Cardiac muscle cell (in vitro differentiated cells and primary cell): ENCODE measurements at places on chromosomes 6 and 20. TPM values are rescaled to one million over a fixed set of nuclear protein-coding genes. Genes with fewer than 3 reads are reported as not detected.
A peak's percentile ranks its signal among the peaks of the same experiment; 100 is the strongest.

Gene CGAS
- total RNA-seq, result 0.07 TPM in 1 of 2 replicates, not detected in the other

Gene AGER
- 5.0 and 13.5 TPM in 2 replicates for total RNA-seq

DNA sequence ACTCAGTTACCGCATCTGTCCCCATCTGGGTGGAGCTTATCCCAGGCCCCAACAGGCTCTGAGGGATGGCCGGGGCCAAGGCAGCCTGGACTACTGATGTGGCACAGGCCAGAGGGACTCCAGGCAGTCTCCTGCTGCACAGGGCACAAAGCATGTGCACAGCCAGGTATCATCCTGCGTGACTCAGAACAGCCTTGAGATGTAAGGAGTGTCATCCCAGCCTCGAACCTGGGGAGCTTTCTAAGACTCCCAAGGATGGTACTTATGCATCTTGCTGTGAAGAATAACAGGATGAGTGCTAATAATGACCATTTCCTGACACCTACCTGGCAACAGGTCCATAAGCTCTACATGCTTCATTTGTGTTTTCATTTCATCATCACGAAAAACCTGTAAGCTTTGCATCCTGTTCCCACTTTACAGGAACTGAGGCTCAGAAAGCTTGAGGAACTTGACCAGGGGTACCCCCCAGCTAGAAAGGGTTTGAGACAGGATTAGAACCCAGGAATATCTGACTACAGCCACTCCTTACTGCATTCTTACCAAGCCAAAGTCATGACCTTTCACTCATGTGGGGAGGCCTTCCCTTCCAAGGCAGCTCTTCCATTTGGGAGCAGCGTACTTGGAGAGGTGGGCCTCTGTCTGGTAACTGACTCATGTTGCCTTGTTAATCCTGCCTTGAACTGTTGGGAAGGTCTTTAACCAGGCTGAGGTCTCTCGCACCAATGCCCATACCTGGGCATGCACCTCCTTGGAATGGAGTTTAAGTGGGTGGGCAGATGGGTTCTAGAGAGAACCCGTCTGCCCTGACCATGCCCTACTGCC lies 1.9 kb downstream of the TRIB3 start:
- H3K4me1 ChIP-seq, result no peaks in the 10 kb centered on the region
- H3K36me3 ChIP-seq, result no peaks in the 10 kb centered on the region
- H3K4me3 ChIP-seq, result no peak overlapping the region
- DNase-seq, result no peak
- H3K27ac ChIP-seq, result no peak overlapping the region

Gene KIF6
- 0.69 and 0.88 TPM in 2 replicates for total RNA-seq

Gene CALHM4
- not detected in 2 replicates for total RNA-seq

Gene FBXL4
- 9.2 and 12.7 TPM in 2 replicates for total RNA-seq

DNA sequence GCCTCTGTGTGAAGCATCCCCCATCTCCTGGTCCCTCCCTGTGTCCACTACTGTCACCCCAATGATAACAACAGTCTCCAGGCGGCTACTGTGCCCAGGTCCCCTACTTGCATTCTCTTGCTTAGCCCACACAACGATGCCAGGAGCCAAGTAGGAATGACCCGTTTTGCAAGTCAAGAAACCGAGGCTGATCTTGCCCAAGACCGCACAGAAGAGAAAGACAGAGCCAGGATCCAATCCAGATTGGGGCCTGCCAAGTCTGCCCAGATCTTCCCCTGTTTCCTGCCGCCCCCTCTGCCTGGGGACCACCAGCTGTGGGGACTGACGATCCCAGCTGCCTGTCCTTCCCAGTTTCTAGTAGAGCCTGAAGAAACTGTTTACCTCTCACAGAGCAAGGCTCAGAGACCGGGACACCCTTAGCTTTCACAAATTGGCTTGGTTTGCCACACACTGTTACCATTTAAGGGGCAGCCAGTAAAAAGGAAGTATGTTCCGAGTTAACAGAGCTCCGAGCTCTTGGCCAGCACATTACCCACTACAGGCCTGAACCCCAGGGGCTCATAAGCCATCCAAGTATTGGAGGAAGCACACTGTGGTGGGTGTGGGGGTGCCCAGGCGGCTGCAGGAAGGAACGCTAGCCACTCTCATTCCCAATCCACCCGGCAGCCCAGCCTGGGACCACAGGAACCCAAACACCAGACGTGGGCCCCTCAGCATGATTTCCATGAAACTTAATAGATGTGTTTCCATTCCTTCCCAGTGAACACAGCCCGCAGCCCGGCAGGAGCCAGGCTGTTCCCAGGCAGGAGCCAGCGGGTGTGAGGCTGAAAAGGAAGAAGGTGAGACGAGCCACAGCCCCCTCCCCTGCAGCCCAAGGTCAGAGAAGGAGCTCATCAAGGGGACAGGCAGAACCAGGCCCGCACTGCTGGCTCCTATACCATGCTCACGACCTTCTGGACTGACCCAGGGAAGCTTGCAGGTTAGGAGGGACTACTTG lies 7.9 kb downstream of the KIAA1755 start:
- no peaks in the 10 kb centered on the region for H3K27me3 ChIP-seq
- peak; percentile 40 for DNase-seq
- no peak overlapping the region for H3K4me3 ChIP-seq
- H3K36me3 ChIP-seq, result no peaks in the 10 kb centered on the region
- H3K27ac ChIP-seq, result no peak overlapping the region

DNA sequence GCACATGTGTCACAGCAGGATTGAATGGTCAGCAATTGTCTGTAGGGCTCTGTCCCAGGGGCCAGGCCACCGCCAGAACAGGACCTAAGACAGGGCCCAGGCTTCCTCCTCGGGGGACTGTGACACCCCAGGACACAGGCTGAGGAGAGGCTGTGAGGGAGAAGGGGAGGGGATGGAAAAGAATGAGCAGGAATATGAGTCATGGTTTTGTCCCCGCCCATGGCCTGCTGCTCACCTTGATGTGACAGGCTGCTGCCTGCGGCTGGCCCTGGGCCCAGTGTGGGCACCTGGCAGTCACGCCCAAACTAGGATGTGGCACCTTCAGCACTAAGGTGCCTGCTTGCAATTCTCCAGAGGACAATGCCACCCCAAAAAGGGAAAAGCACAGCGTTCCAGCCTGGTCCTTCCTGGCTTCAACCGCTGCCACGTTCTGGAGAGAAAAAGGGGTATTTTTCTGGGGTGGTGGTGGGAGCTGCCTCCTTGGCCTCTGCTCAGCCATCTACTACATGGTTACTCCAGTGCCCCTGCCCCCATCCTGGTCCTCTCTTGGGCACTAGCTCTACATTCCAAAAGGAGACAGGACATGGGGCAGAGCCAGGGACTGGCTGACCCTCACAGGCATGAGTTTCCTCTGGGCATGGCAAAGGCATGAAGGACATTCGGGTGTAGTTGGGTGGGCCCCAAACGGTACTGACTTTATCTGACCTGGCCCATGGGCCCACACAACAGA lies 93.4 kb downstream of the SLC22A23 start:
- no peaks in the 10 kb centered on the region for H3K36me3 ChIP-seq
- DNase-seq, result no peak
- no peaks in the 10 kb centered on the region for H3K4me1 ChIP-seq
- H3K27me3 ChIP-seq, result no peaks in the 10 kb centered on the region

DNA sequence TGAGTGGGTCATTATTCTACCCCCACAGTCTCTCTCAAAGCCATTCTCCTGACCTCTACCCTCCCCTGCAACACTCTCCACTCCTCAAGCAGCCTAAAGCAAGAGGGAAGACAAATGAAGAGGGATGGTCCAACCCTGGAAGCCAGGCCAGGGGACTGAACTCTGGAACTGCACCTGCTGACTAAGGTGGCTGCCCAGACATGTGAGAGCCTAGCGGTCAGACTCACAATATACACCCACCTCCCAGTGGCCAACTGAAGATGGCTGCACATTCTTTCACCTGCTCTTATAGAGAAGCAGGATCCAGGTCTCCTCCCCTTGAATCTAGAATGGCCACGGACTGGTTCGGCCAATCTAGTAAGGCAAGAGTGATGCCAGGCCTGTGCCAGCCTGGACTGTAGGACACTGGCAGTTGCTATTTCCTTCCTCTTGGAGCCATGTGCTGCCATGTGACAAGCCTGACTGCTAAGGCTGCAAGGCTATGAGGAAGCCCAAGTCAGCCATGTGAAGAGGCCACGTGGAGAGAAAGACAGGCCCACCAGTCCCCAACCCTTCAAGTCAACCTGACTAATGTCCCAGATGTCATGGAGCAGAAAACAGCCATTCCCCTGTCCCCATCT lies 31.8 kb downstream of the ACSS1 start:
- H3K27ac ChIP-seq, result no peak overlapping the region
- no peak overlapping the region for H3K4me3 ChIP-seq
- no peaks in the 10 kb centered on the region for H3K36me3 ChIP-seq
- no peaks in the 10 kb centered on the region for H3K27me3 ChIP-seq
- no peak for DNase-seq

DNA sequence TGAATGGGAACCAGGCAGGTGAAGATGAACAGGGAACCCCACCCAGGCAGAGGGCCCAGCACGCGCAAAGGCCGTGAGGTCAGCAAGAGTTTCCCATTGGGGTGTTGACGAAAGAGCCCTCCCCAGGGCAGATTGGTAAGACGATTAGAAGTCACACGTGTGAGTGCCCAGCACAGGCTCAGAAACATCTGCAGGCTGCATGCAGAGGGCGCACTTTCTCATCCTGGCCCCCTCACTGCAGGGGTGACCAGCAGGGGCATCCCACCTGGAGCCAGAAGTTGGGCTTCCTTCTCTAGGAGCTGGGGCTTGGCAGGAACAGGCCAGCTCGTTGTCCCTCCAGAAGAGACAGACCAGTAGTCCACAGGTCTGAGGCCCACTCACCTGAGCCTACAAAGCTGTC lies 38.4 kb downstream of the VSTM2L start:
- no peak for DNase-seq
- H3K4me3 ChIP-seq, result no peak overlapping the region
- H3K27me3 ChIP-seq, result no peaks in the 10 kb centered on the region
- no peak overlapping the region for H3K27ac ChIP-seq
- no peaks in the 10 kb centered on the region for H3K4me1 ChIP-seq

Gene DLGAP4
- 33.5 and 45.7 TPM in 2 replicates for total RNA-seq

Gene SCGN
- 0.14 TPM in 1 of 2 replicates, not detected in the other for total RNA-seq

DNA sequence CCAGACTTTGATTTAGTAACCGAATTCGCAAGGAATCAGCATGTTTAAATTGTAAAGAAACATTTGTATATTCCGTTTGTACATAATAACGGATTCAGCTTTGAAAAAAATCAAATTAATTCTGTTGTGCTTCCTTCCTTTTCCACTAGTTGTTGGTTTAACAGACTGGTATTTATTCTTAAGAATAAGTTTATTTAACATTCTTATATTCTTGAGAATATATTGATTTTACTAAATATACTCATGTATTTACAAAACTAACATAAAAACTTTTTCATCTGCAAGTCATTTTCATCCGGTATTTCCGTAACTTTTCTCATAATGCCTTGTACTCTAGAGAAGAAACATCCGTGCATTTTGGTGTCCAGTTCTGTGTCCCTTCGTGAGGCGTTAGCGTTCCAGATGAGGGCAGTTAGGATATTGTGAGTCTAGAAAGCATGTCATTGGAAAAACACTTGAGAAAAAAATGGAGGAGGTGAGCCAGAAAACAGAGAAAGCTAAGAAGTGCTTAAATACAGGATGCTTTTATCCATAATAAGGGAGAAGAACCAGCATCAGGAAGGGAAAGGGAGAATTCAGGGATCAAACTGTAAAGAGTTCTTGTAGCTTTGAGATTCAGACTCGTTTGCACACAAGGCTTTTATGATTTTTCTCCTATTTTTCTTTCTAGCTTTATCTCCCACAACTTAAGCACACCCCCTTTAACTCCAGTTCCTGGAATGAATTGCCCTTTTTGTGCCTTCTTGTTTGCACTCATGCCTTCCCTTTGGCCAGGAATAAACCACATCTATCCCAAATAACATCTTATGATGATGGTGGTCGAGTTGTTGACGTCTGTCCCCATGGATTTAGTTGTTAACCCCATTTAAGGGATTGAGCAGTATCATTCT lies 1.8 kb downstream of the WRNIP1 start:
- peaks cover 36% of the 10 kb centered on the region for H3K4me1 ChIP-seq
- H3K36me3 ChIP-seq, result no peaks in the 10 kb centered on the region
- H3K4me3 ChIP-seq, result peak overlapping the region; percentile 82

- H3K4me3 ChIP-seq, result no peak overlapping the region
- no peak overlapping the region for H3K27ac ChIP-seq
- H3K36me3 ChIP-seq, result no peaks in the 10 kb centered on the region
- DNase-seq, result no peak
- peaks cover 3% of the 10 kb centered on the region for H3K4me1 ChIP-seq
- H3K27me3 ChIP-seq, result no peaks in the 10 kb centered on the region
Observed at GRCh38 chr6:11397622-11398450, 139.7 kb upstream of the TMEM170B start.

- DNase-seq, result peak; percentile 58
- no peaks in the 10 kb centered on the region for H3K36me3 ChIP-seq
- no peaks in the 10 kb centered on the region for H3K4me1 ChIP-seq
Observed at GRCh38 chr6:169536446-169537170, 165.2 kb downstream of the WDR27 start.

GRCh38 chr6:90209527-90209926 lies 87.1 kb downstream of the BACH2 start:
- no peaks in the 10 kb centered on the region for H3K36me3 ChIP-seq
- H3K4me3 ChIP-seq, result no peak overlapping the region

GRCh38 chr6:34339432-34339831 lies 53.0 kb downstream of the NUDT3 start:
- no peak overlapping the region for H3K27ac ChIP-seq
- H3K4me1 ChIP-seq, result peaks cover 4% of the 10 kb centered on the region
- H3K27me3 ChIP-seq, result no peaks in the 10 kb centered on the region
- DNase-seq, result no peak
- H3K36me3 ChIP-seq, result no peaks in the 10 kb centered on the region

GRCh38 chr20:51187261-51187660 lies 164.4 kb upstream of the KCNG1 start:
- H3K27me3 ChIP-seq, result no peaks in the 10 kb centered on the region
- H3K4me3 ChIP-seq, result no peak overlapping the region
- peaks cover 15% of the 10 kb centered on the region for H3K4me1 ChIP-seq
- DNase-seq, result no peak
- no peaks in the 10 kb centered on the region for H3K36me3 ChIP-seq

DNA sequence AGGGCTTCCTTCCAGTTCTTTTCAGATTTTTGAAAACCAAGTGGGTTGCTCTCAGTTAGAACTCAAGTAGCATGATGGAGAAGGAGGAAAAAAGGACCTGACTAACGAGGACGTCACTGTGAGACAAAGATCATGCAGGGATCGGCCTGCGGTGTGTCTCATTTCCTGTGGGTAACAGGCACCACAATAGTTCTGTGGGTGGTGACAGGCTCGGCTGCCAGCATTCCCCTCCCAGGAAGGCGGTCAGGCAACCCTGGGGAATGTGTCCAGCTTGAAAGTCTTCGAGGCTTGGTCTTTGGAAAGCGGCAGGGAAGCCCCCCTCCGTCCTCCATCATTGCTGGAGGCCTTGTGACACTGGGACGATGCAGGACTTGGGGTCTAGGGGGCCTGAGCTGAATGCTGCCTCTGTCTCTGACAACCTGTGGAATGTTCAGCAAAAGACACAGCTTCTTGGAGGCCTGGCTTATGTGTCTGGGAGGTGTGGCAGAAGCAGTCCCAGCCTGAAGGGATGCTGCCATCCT lies 121.0 kb downstream of the BCAS1 start:
- peak; percentile 88 for DNase-seq
- no peaks in the 10 kb centered on the region for H3K36me3 ChIP-seq
- H3K27me3 ChIP-seq, result no peaks in the 10 kb centered on the region
- H3K4me1 ChIP-seq, result no peaks in the 10 kb centered on the region
- H3K27ac ChIP-seq, result no peak overlapping the region

Gene MDFI
- total RNA-seq, result 100.0 and 137 TPM in 2 replicates

Gene GJA10
- not detected in 2 replicates for total RNA-seq

Gene C2
- 1.9 TPM in 2 replicates for total RNA-seq
